Kidney (tissue), 22 donors: ENCODE measurements at places on chromosomes 3 and 15. TPM values are rescaled to one million over a fixed set of nuclear protein-coding genes. Genes with fewer than 3 reads are reported as not detected.
A peak's percentile ranks its signal among the peaks of the same experiment; 100 is the strongest.

Gene SYNPR
- polyA plus RNA-seq = not detected

Gene CSPG5
- 0.67 TPM for polyA plus RNA-seq

DNA sequence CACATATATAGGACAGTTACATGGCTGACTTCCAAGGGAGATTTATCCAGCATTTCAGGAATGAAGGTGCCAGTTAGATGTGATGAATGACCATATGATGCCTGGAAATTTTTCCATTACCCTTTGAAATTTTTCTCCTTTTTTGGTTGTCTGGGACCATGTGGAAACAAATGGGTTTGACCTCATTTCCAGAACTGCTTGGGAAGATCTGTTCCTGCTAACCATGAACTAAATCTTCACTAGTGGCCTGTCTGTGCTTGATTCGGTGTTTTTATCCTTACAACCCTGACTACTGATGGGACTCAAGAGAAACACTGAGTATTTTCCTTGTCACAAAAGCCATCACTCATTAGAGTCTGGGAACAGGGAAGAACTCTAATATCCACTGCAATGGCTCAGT, 409.4 kb downstream of the PDCD6IP start:
- peak; percentile 42 for DNase-seq

DNA sequence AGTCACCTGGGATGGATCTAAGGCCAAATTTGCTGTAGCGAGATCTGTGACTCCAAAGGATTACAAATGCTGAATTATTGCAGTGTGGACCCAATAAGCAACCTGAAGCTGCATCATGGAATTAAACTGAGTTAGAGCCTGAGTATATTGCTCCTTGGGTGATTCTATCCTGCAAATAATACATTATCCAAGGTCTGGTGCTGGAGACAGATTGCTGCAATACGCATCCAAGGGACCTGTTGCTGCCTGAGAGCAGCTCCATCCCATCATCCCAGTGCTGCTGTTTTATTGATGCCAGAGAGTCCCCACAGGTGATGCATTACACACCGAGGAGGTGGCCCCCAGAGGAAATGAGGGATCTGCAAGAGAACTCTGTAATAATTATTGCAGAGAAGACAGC, 31.6 kb upstream of the PCSK6 start:
- DNase-seq = peak; percentile 7

DNA sequence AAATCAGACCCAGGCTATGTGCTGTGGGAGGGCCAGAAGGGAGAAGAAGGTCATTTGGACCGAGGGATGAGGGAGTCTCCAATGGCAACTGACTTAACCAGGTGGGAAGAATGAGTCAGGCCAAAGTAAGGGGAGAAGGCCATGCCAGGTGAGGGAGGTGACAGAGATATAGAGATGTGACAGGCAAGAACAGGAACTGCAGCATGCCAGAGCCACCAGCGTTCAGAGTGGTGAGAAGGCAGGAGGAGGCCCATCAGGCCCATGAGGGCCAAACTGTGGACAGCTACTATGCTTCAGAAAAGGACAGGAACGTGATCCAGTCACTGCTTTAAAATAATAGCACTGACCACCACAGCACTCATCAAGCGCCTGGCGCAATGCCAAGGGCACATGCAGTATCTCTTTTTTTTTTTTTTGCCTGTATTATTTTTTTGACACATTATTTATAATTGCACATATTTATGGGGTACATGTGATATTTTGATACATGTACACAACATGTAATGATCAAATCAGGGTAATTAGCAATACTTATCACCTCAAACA, 154.3 kb upstream of the IGF1R start:
- DNase-seq = no peak

DNA sequence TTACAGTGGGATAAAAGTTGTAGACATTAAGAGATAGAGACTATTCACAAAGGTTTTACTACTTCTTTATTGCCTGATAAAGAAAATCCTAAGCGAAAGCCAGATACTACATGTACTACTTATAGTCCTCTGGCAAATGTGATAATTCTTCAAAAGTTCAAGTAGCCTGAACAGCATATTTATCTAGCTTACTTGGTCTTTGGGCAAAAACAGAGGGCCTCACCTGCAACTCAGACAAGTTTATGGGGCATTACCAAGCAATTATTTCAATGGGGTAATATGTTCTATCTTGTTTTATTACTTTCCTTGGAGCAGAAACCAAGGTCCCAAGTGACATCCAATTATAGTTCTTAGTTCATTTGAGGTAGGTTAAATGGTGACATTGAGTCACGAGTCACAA, 390.1 kb upstream of the ARHGEF26 start:
- DNase-seq = no peak

DNA sequence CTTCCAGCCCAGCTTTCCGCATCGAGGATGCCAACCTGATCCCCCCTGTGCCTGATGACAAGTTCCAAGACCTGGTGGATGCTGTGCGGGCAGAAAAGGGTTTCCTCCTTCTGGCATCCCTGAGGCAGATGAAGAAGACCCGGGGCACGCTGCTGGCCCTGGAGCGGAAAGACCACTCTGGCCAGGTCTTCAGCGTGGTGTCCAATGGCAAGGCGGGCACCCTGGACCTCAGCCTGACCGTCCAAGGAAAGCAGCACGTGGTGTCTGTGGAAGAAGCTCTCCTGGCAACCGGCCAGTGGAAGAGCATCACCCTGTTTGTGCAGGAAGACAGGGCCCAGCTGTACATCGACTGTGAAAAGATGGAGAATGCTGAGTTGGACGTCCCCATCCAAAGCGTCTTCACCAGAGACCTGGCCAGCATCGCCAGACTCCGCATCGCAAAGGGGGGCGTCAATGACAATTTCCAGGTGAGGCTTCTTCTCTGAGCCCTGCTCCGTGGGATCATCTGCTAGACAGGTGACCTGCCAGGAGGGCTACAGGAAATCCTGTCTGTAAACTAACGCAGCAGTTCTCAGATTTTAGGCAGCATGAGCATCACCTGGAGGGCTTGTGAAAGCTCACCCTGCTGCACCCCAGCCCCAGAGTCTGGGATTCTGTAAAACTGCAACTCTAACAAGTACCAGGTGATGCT, 1.6 kb downstream of the THBS1 start:
- DNase-seq = peak; percentile 83
